Astrocyte (in vitro differentiated cells and primary cell): ENCODE measurements at places on chromosomes 16 and 17.

DNA sequence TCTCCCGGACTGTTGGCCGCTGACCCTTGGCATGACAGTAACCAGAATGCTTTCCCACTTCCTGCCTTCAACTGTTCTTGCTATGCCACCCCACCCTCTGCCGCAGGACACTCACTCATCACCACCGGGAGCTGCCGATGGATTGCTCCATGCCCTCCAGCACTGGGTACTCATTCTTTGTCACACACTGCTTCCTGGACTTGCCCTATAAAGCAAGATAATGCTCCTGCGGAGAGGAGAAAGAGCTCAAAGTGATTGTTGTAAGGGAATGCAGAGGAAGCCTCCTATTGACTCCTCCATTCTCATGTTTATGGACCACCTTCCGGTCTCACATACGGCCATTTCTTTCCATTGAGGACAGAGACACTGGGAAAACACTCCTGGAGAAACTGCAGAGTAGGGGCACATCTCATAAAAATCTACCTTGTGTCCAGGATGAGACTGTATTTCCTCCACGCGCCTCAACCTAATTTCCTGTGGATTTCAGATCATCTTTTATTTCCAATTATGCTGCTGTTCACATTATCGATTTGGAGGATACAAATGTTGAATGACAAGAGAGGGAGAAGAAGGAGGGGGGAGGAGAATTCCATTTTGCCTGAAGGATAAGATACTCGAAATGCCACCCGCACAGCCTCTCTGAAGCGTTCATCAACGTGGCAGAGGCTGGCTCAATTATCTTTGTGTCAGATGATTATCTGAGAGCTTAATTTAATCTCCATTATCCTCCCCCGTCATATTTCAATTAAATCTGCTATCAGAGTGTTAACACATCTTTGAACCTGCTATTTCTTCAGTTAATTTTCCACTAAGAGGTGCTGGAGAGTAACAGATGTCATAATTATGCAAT, 486.1 kb upstream of the SALL1 start:
- DNase-seq, result no peak

GRCh38 chr17:19391432-19391831, 4.4 kb upstream of the MFAP4 start:
- no peak for DNase-seq

DNA sequence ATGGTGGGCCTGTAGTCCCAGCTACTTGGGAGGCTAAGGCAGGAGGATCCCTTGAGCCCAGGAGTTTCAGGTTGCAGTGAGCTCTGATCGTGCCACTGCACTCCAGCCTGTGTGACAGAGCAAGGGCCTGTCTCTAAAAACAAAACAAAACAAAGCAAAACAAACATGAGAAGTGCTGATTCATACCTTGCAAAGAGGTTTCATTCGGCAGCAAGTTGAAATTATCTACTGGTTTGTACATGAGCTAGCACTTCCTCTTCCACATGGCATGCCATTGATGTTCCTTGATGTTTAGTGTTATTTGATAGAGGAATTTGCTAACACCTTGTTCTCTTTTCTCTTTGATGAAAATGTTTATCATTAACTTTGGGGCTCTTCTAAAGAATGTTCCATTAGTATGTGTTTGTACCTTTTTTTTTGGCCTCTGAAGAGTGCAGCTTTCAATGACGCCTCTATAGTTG, 50.6 kb downstream of the SPECC1 start:
- DNase-seq, result no peak

DNA sequence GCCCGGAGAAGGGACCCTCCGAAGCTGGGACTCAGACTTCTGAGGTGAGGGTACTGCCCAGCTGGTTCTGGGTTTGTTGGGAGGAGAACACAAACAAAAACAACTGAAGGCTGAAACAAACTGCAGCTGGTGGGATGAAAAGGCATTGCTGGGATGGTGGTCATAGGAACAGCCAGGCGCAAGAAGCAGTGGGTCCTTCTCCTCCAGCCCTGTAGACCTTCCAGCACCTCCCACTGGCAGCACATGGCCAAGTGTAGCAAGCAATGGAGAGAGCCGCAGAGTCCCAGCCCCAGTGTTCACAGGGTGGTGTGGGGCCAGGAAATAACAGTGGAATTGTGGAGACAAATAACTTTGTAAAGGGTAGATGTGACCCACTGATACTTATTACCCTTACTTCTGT, 48.7 kb upstream of the FOXJ1 start:
- DNase-seq, result no peak

- no peak for DNase-seq
These were observed 88.3 kb downstream of the PRKCB start for GRCh38 chr16:23924128-23924527.
